ENCODE measurements at places on chromosomes 2 and 18.
A peak's percentile ranks its signal among the peaks of the same experiment; 100 is the strongest.

DNA sequence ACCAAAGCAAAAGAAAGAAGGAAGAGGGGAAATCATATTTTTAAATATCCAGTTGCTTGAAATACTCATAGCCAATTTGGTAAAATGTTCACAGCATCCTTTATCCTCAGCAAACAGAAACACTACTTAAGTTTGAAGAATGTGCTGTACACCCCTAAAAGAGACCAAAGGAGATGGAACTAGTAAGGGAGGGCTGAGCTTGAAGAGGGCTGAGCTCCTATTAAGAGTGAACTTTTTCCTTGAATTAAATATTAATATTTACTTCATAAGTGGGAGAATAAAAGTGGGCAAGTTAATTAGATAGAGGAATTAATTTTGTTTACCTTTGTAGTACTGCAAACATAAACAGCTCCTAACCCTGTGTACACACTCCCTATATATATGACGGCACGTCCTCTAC is 7.0 kb downstream of the EVX2 start:
- DNase-seq = no peak

- DNase-seq = peak; percentile 66
These were observed 36.4 kb downstream of the COL5A2 start for GRCh38 chr2:189142893-189143759.

DNA sequence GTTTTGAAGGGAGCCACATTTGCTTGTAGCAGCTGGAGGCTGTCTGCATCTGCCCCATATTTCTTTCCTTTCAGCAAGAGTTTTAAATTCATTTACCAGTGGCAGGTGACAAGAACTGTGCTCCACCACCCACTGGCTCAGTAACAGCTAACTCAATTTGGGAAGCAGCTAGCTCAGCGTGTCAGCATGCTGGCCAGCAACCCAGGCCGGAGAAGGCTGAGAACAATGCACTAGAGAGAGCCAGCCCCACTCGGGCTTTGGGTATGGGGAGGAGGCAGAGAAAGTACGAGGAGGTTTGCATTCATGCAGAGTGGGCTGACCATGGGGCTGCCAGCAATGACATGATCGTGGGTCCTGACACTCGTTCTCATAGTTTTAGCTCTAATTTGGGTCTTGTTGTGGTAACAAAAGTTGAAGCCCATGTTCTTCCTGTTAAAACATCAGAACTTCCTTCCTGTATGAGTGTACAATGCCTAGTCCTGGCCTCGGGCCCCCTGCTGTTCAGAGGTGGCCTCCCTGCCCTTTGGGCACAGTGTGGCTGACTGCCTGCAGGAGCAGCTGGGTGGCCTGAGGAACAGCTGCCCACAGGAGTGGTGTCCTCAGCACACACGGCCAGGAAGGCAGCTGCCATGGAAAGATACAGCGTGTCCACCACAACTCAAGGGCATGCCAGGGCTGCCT is 23.0 kb downstream of the CDC42EP3 start:
- DNase-seq = no peak

DNA sequence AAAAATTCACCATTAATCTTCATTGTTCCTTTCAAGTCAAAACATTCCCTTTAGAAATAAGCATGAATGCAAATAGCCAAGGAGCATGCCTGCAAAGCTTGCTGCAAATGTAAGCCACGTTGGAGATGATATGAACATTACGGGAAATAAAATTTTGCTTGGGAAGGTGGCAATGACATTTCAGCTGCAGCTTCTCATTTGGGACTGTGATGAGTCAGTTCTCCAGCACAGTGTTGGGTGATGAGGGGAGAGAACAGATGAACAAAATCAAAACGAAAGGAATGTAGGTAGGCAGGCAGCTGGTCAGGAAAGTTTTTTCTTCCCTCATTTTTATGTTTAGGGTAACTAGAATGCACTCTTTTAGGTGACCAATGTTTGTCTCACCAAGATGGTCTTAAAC is 65.3 kb upstream of the CHRNA1 start:
- DNase-seq = no peak

DNA sequence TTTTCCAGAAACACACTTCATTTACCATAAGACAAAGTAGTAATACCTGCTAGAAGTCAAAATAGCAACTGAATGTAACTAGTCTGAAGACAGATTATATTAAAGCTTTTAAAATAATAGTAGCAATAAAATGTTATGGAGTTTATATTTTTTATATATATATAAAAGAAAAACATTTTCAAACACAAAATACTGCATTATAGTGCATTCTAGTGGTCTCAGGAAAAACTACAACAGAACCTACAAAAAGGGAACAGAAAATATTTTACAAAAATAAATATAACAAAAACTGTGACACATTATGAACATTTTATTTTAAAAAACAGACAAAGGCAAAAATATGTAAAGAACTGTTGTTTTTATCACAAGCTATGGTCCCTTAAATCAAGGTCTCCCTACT is 48.0 kb downstream of the STRN start:
- DNase-seq = no peak

GRCh38 chr2:152408254-152408653 is 73.3 kb downstream of the FMNL2 start:
- no peak for DNase-seq

DNA sequence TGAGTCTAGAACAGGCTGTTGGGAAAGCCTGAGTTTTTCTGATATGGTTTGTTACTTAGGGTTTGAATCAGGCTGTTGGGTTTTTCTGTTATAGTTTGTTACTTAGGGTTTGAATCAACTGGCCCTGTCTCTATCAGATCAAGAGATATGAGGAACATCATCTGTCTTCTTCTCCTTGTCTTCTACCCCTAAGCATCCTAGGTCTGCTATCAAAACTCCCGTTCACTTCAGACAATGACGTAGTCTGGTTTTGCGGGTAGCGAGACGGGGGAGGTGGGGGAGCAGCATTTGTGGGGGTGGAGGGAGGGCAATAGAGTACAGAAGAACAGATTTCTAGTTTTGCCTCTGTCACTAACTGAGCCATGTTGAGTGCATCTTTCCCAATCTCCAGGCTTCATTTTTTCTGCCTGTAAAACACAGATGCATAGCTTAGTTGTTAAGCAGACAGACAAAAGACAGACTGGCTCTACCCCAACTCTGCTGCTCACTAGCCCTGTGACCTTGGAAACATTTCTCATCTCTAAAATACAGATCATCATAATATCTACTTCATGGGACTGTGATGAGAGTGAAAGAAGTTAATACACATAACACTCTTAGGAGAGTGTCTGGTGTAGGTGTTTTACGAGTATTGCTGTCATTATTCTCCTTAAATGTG is 9.1 kb downstream of the TNP1 start:
- DNase-seq = no peak

GRCh38 chr18:27461957-27462356 is 276.8 kb upstream of the CHST9 start:
- DNase-seq = no peak

- no peak for DNase-seq
These were observed 773 bp downstream of the MBP start for GRCh38 chr18:77131652-77132368.

GRCh38 chr2:232261776-232262175 is 116.8 kb upstream of the ALPP start:
- DNase-seq = no peak

DNA sequence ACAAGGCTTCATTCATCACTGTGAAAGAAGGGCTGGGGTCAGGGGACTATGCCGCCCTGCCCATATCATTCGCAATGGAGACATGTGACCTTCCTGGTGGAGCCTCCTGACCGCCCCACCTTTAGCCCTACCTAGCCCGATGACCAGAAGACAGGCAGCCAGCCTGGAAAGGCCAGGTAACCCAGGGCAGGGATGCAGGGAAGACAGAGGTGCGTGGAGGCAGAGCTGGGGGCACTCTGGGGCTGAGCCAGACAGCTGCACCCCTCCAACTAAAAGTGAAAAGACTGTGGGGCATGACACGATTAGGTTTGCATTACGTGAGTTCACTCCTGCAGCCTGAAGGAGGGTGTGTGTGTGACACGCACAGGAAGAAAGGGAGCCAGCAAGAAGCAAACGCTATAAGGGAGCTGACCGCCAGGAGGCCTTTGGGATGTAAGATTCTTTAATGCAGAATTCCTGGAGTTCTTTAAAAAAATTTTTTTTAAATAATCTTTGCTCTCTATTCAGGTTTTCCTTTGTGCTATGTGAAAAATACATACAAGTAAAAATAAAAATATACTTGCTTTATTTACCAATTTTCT is 3.7 kb upstream of the HES6 start:
- no peak for DNase-seq

- DNase-seq = no peak
These were observed 31.5 kb downstream of the MRPL33 start for GRCh38 chr2:27803046-27803445.

Measured in kidney glomerular epithelial cell (primary cell).